GM23338 (cell line): ENCODE measurements at places on chromosomes 11 and 22. TPM values are rescaled to one million over a fixed set of nuclear protein-coding genes. Genes with fewer than 3 reads are reported as not detected.

- H3K27ac ChIP-seq: no peak overlapping the region
- no peak for DNase-seq
Observed at GRCh38 chr11:45924927-45925326, 2.5 kb downstream of the LARGE2 start.

DNA sequence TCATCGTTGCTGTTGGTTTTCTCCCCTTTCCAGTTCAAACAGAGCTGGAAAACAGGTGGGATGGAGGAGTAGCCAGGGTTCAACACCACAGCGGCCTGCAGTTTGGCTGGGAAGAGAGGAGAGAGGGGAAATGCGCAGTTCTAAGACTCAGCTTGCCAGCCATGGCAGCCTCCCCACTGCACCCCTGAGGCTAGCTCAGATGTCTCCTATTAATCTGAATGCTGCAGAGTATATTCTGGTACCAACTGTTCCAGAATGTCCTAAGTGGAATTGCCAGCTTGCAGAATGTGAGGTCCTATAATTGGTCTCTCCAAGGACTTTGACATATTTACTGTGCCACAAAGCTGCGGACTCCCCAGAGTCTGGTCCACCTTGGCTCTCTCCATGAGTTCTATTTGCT, 32.0 kb downstream of the NEFH start:
- H3K27me3 ChIP-seq: no peaks in the 10 kb centered on the region
- H3K4me3 ChIP-seq: no peak overlapping the region
- DNase-seq: no peak
- H3K36me3 ChIP-seq: peaks cover 27% of the 10 kb centered on the region
- H3K4me1 ChIP-seq: no peaks in the 10 kb centered on the region
- no peak overlapping the region for H3K27ac ChIP-seq

GRCh38 chr11:119046489-119046888, 10.5 kb downstream of the HYOU1 start:
- DNase-seq: no peak
- H3K27me3 ChIP-seq: no peaks in the 10 kb centered on the region
- H3K27ac ChIP-seq: no peak overlapping the region

GPR137 gene
- total RNA-seq: 32.5 and 35.6 TPM in 2 replicates

DDX25 gene
- 20.7 and 23.6 TPM in 2 replicates for total RNA-seq

PKDREJ gene
- total RNA-seq: not detected in 2 replicates

PARVA gene
- 6.9 and 7.6 TPM in 2 replicates for total RNA-seq

GRCh38 chr11:78840200-78840599, 265.5 kb upstream of the NARS2 start:
- H3K27ac ChIP-seq: no peak overlapping the region
- DNase-seq: no peak
- no peak overlapping the region for H3K4me3 ChIP-seq
- H3K27me3 ChIP-seq: no peaks in the 10 kb centered on the region

PANX2 gene
- total RNA-seq: 5.1 and 5.9 TPM in 2 replicates

MMP7 gene
- total RNA-seq: not detected in 2 replicates

DNA sequence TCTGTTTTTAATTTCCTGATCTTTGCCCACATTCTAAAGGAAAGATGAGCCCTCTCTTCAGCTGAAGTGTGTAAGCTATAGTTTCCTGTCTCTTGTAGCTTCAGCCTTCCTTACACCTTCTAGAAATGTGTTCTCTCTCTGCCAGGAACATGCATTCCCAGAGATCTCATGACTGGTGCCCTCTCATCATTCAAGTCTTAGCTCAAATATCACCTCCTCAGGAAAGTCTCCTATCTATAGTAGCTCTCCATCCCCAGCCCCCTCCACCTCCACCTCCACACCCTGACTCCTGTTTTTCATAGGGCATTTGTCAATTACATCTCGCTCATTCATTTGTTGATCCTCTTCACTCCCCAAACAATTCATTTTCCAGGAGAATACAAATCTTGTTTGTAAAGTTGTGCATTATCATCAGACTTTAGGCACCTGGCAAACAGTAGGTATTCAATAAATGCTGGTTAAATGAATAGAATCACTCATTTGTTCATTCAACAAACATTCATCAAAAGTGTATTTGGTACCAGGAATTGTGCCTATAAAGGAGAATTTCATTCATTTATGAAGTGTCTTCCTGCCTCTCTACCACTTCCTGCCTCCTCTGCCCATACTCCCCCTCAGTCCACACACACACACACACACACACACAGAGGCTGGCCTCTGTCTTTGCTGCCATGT, 160.3 kb downstream of the BBOX1 start:
- no peaks in the 10 kb centered on the region for H3K27me3 ChIP-seq
- no peak overlapping the region for H3K27ac ChIP-seq
- no peak overlapping the region for H3K4me3 ChIP-seq
- peaks cover 10% of the 10 kb centered on the region for H3K4me1 ChIP-seq
